ENCODE measurements at places on chromosomes 11 and 22. TPM values are rescaled to one million over a fixed set of nuclear protein-coding genes. Genes with fewer than 3 reads are reported as not detected.

MYRF gene
- total RNA-seq: 1.9 TPM

CDC42BPG gene
- 0.07 TPM for total RNA-seq

SMARCB1 gene
- total RNA-seq: 109 TPM

ZNF214 gene
- 1.1 TPM for total RNA-seq

MSANTD4 gene
- total RNA-seq: 14.9 TPM
